ENCODE measurements at places on chromosomes 7 and 10. TPM values are rescaled to one million over a fixed set of nuclear protein-coding genes. Genes with fewer than 3 reads are reported as not detected.
A peak's percentile ranks its signal among the peaks of the same experiment; 100 is the strongest.

- DNase-seq: no peak
Measured at GRCh38 chr10:132117146-132117545, 51.4 kb downstream of the JAKMIP3 start.

DNA sequence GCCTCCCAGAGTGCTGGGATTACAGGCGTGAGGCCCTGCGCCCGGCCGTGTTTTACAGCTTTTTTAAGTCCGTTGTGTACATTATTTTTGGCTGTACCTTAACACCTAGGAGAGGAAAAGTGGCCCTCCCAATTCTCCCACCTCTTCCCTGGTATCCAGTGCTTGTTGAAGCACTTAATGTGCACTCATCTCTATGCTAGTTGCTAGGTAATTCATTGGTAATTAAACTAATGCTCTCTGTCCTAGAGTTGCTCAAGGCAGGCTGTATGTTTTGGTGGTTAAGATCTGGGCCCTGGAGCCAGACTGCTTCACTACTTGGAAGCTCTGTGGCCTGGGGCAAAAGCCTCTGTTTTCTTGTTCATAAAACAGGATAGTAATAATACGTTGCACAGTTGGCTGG lies 19.6 kb downstream of the AVPI1 start:
- no peak for DNase-seq

GRCh38 chr7:80047856-80048459 lies 86.7 kb upstream of the GNAI1 start:
- DNase-seq: no peak

The ABCA13 gene
- total RNA-seq: 0.90 TPM

The CCDC172 gene
- not detected for total RNA-seq

The TIMM23 gene
- total RNA-seq: 42.9 TPM

DNA sequence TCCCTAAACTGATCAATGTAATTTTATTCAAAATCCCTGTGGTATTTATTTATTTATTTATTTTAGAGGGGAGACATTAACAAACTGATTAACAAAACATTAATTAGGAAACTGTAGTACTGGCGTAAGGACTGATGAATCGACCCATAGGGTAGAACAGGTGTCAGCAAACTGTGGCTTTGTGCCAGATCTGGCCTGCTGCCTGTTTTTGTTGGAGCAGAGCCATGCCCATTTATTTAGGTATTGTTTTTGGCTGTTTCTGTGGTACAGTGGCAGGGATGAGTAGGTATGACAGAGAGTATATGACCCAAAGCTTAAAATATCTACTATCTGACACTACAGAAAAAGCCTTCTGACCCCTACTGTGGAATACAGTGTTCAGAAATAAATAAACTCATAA lies 332.5 kb upstream of the ETV1 start:
- DNase-seq: no peak

The NACAD gene
- total RNA-seq: 6.5 TPM

- DNase-seq: peak; percentile 61
Measured at GRCh38 chr10:29409241-29410054, 120.6 kb downstream of the LYZL1 start.

The CALHM3 gene
- not detected for total RNA-seq

GRCh38 chr10:98019784-98020183 lies 10.6 kb downstream of the CRTAC1 start:
- DNase-seq: no peak

The UCN3 gene
- not detected for total RNA-seq

DNA sequence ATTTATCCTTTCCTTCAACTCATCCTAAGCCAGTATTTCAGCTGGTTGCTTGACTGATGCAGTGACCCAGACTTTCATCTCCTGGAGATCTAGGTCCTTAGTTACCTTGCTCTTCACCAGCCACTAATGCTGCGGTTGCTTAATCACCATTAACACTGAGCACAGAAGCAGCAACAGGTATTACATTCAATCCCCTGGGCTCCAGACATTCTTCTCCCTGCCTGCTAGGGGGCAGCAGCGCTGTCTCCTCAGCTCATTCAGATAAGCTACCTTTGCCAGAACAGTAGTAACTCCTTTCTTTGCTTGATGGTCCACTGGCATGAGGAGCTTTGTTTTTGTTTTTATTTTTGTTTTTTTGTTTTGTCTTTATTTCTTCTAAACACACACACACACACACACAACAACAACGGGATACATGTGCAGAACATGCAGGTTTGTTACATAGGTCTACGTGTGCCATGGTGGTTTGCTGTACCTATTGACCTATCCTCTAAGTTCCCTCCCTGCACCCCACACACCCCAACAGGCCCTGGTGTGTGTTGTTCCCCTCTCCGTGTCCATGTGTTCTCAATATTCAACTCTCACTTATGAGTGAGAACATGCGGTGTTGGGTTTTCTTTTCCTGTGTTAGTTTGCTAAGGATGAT lies 1043.2 kb upstream of the C7orf33 start:
- DNase-seq: no peak

GRCh38 chr7:49486974-49487829 lies 286.2 kb upstream of the VWC2 start:
- DNase-seq: no peak

- DNase-seq: no peak
Measured at GRCh38 chr10:110641256-110641655, 2.9 kb upstream of the RBM20 start.

The SSC4D gene
- total RNA-seq: not detected

The EPDR1 gene
- total RNA-seq: 45.7 TPM

GRCh38 chr10:114388275-114388674 lies 16.0 kb downstream of the AFAP1L2 start:
- no peak for DNase-seq

The CAMK2B gene
- 9.0 TPM for total RNA-seq

The CALML5 gene
- not detected for total RNA-seq

DNA sequence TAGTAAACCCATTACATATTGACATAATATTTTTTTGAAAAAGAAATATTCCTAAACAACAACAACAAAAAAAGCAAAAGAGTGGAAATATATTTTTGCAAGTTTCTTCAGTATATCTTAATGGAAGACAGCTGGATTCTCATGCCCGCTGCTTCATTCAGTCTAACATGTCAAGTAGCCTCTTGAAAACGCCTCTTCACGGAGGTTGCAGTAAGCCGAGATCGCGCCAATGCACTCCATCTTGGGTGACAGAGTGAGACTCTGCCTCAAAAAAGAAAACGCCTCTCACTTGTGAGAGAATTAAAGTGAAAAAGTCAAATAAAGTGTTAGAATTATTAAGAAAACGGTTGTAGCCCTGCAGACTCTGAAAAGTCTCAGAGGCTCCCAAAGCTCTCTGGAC lies 1.3 kb downstream of the CUTC start:
- DNase-seq: no peak

The TDRD1 gene
- total RNA-seq: under 0.01 TPM

The UNC5B gene
- total RNA-seq: 3.3 TPM

GRCh38 chr10:92914478-92915325 lies 66.4 kb downstream of the EXOC6 start:
- DNase-seq: peak; percentile 78

DNA sequence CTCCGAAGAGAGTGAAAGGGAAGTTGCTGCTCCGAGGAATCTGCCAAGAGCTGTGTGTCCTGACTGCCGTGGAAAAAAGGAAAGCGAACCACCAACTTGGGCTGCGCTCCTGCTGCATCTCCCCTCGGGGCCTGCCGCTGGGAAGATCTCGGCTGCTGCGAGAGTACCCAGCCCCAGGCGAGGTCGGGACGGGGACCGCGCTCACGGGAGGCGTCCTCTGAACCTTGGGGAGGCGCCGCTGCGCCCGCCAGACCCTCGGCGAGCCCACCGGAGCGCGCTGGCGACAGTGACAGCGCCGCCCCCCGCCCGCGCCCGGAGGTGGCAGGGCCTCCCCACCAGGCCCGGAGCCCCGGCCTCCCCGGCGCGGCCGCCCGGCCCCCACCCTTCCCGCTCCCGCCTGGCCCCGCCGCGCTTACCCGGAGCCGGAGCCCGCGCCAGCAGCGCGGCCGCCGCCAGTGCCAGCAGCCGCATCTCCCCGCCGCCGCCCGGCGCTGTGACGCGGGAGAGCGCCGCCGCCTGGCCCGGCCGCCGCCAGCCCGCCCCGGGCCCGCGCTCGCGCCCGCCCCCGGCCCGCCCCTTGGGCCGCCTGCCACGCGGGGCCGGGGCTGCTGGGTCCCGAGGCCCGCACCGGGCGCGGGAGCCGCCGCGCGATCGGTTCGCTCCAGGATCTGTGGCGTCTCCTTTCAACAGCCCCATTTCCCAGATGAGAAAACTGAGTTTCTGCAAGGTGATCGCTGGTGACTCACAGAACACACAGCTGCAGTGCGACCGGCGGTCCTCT lies at the start of gene VSTM4:
Gene VSTM4, minus strand, starts transcription at position 508 of the 781 bp plus-strand sequence. Its CDS starts 37 bp downstream, at position 471.
- DNase-seq: no peak

GRCh38 chr7:6576024-6576866 lies 1.0 kb upstream of the ZDHHC4 start:
- no peak for DNase-seq

- no peak for DNase-seq
Measured at GRCh38 chr10:72321248-72322029, 33.3 kb downstream of the DNAJB12 start.

- no peak for DNase-seq
Measured at GRCh38 chr7:45001138-45001694, 1.2 kb downstream of the CCM2 start.

DNA sequence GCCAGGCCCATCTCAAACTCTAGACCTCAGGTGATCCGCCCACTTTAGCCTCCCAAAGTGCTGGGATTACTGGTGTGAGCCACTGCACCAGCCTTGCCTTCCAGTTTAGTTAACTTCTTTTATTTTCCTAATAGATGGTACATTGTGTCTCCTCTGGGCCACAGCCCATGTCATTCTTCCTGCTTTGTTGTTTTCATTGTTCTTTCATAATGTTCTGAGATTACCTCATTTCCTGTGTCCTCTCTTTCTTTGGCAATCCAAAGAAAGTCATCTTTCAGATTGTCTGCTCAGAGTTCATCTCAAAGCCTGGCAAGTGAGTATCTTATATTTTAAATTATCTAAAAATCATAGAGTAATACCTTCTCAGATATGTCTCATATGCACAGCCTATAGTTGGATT lies at the start of gene OLAH:
Gene OLAH, plus strand, starts transcription at position 270 of the 400 bp plus-strand sequence. CDS start 3,346 bp downstream, outside the sequence.
- DNase-seq: no peak

The CFAP46 gene
- total RNA-seq: not detected

DNA sequence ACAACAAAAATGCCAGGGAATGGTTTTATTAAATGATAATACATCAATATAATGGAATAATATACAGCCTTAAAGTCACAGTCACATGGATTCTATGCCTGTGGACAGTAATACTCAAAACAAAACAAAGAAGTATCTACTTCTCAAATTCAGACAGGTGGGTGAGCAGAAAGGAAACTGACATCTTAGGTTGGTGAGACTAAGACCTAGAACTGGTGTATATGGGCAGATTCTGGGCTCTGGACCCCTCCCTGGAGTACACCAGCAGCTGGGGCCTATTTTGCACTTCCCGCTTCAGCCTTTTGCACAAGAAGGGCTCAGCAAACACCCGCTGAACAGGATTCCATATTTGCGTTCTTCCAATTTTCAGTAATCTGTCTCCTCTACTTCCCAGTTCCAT lies 5.4 kb upstream of the FIS1 start:
- DNase-seq: no peak

GRCh38 chr10:23046027-23046426 lies 49.4 kb upstream of the MSRB2 start:
- no peak for DNase-seq

DNA sequence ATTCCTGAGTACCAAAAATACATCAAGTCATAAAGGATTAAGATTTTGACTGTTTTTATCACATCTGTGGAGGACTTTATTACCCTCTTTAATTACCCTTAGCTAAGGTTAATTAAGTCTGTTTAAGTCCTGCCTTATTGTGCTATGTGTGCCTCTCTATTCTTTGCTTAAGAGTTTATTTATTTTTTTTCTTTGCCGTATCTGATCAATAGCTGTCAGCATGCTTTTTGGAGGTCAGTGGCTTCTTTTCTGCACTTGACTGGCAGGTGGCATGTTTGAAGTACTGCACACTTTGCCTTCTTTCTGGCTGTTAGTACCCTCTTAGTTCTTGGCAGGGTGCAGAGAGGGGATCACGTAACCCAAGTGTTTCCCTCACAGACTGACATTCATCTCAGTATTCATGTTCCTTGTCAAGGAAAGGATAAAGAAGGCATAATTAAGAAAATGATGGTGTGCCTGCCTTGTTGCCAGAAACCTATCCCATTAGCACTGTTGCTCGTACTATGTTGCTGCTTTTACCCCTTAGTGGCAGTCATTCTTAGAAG lies 225.8 kb downstream of the EXOC4 start:
- no peak for DNase-seq

The DNAJB12 gene
- total RNA-seq: 81.3 TPM

DNA sequence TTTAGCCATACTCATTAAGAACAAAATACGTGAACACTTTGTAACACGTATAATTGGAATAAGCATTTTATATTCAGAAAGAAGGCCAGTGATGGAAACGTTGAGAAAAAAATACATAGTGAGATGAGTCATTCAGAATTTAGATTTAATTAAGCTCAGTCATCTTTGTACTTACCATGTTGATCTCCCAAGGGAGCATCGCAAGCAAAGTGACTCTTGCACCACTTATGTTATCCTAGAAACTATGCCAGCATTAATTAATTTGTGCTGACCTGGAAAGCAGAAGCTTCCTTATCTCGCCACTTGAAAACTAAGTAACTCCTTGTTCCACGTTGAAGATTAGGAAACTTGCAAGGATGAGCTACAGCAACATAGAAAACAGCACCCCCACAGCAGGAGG lies 9.7 kb upstream of the MPP7 start:
- no peak for DNase-seq

GRCh38 chr10:92598321-92598720 lies 5.4 kb downstream of the KIF11 start:
- no peak for DNase-seq

The GPC2 gene
- 3.1 TPM for total RNA-seq

The SGMS1 gene
- total RNA-seq: 112 TPM

The ETV1 gene
- 10.8 TPM for total RNA-seq

The KIAA1217 gene
- total RNA-seq: 88.1 TPM

GRCh38 chr7:110827287-110827855 lies 263.6 kb upstream of the LRRN3 start:
- DNase-seq: no peak

The TAS2R60 gene
- total RNA-seq: not detected

- no peak for DNase-seq
Measured at GRCh38 chr7:63045575-63045974, 953.1 kb upstream of the ZNF722 start.

DNA sequence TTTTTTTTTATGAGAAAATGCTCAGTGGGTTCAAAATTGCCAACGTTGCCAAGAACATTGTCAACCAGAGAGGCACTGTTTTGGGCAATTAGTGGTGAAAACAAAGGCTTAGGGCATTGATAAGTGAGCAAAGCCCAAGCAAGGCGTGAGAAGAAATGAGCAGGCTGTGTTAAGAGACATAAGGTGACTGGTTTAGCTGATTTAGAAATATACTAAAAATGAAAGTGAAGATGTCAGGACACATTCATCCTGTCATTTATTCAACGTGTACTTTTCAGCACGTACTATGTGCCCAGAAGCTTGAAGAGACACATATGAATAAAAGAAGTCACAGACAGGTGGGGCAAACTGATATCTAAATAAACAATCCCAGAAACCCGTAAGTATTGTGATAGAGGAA lies 31.8 kb downstream of the AOAH start:
- DNase-seq: no peak

GRCh38 chr10:69068549-69068948 lies 19.4 kb upstream of the SRGN start:
- DNase-seq: no peak

- DNase-seq: no peak
Measured at GRCh38 chr10:14020037-14020664, 310.6 kb downstream of the FRMD4A start.

- no peak for DNase-seq
Measured at GRCh38 chr10:28444031-28444430, 88.9 kb upstream of the WAC start.

Measured in tibial nerve (tissue), 4 donors.